ENCODE measurements at places on chromosomes 12 and 14. TPM values are rescaled to one million over a fixed set of nuclear protein-coding genes. Genes with fewer than 3 reads are reported as not detected.

BRAP gene
- total RNA-seq: 12.2 TPM

SLC5A8 gene
- under 0.01 TPM for total RNA-seq

SLIRP gene
- total RNA-seq: 121 TPM

NDUFA12 gene
- total RNA-seq: 78.9 TPM

BIN2 gene
- not detected for total RNA-seq

CRACR2A gene
- total RNA-seq: 12.2 TPM
